Hindlimb muscle (tissue), 1 donor: ENCODE measurements at places on chromosomes 7 and 10. TPM values are rescaled to one million over a fixed set of nuclear protein-coding genes. Genes with fewer than 3 reads are reported as not detected.

- DNase-seq = no peak
These were observed 128.0 kb downstream of the SEMA3C start for GRCh38 chr7:80790877-80791276.

GRCh38 chr10:101614663-101615524 lies 26.8 kb downstream of the DPCD start:
- no peak for DNase-seq

Gene HOXA7
- polyA plus RNA-seq = 13.5 TPM

Gene CPA5
- polyA plus RNA-seq = 1.0 TPM

GRCh38 chr10:88693392-88694020 lies 12.5 kb upstream of the LIPK start:
- DNase-seq = no peak
